ENCODE measurements at places on chromosomes 3 and 15. TPM values are rescaled to one million over a fixed set of nuclear protein-coding genes. Genes with fewer than 3 reads are reported as not detected.

- no peak overlapping the region for H3K27ac ChIP-seq
- H3K27me3 ChIP-seq: no peaks in the 10 kb centered on the region
- no peaks in the 10 kb centered on the region for H3K4me1 ChIP-seq
- no peak for DNase-seq
- peaks cover 2% of the 10 kb centered on the region for H3K36me3 ChIP-seq
Measured at GRCh38 chr3:183775781-183776180, 49.6 kb downstream of the MAP6D1 start.

The LDHAL6B gene
- total RNA-seq: not detected

GRCh38 chr3:190458040-190458439 is 8.3 kb upstream of the TMEM207 start:
- H3K36me3 ChIP-seq: no peaks in the 10 kb centered on the region
- no peaks in the 10 kb centered on the region for H3K4me1 ChIP-seq
- H3K4me3 ChIP-seq: no peak overlapping the region
- H3K27me3 ChIP-seq: no peaks in the 10 kb centered on the region

The MOBP gene
- 0.23 TPM for total RNA-seq

The C3orf80 gene
- total RNA-seq: 1.1 TPM

- no peaks in the 10 kb centered on the region for H3K36me3 ChIP-seq
- H3K27ac ChIP-seq: no peak overlapping the region
- no peak for DNase-seq
- no peak overlapping the region for H3K4me3 ChIP-seq
- no peaks in the 10 kb centered on the region for H3K27me3 ChIP-seq
Measured at GRCh38 chr15:54277834-54278233, 299.6 kb downstream of the UNC13C start.

DNA sequence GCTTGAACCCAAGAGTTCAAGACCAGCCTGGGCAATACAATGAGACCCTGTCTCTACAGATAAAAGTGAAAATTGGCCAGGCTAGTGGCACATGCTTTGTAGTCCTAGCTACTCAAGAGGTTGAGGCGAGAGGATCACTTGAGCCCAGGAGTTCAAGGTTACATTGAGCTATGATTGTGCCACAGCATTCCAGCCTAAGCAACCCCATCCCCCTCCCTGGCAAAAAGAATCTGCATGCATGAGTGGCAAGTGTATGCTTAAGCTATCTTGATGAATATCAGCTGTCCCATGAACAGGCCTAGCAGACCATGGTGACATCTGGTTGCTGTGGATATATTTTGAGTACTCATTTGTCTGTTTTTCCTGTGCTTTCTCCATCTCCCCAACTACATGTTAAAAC is 4.7 kb downstream of the ATRIP start:
- peaks cover 4% of the 10 kb centered on the region for H3K36me3 ChIP-seq
- H3K4me3 ChIP-seq: no peak overlapping the region
- H3K27ac ChIP-seq: no peak overlapping the region
- DNase-seq: no peak

DNA sequence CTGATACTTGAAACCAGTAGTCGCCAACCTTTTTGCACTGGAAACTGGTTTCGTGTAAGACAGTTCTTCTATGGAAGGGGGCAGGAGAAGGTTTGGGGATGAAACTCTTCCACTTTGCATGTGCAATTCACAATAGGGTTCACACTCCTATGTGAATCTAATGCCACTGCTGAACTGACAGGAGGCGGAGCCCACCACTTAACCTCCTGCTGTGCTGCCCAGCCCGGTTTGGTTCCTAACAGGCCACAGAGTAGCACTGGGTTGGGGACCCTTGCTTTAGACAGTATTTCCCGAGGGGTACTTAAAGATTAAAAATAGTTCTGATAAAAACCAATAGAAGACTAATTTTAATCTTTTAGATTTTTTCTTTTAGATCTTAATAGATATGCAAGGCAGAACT is 11.1 kb downstream of the TFG start:
- H3K4me1 ChIP-seq: no peaks in the 10 kb centered on the region
- DNase-seq: no peak
- H3K36me3 ChIP-seq: peaks cover 2% of the 10 kb centered on the region
- H3K27me3 ChIP-seq: no peaks in the 10 kb centered on the region
- H3K27ac ChIP-seq: no peak overlapping the region

- H3K4me3 ChIP-seq: no peak overlapping the region
- no peaks in the 10 kb centered on the region for H3K36me3 ChIP-seq
- no peaks in the 10 kb centered on the region for H3K27me3 ChIP-seq
- H3K4me1 ChIP-seq: peaks cover 2% of the 10 kb centered on the region
- no peak overlapping the region for H3K27ac ChIP-seq
Measured at GRCh38 chr3:36905545-36905944, 39.3 kb downstream of the TRANK1 start.

The AMIGO3 gene
- total RNA-seq: not detected

DNA sequence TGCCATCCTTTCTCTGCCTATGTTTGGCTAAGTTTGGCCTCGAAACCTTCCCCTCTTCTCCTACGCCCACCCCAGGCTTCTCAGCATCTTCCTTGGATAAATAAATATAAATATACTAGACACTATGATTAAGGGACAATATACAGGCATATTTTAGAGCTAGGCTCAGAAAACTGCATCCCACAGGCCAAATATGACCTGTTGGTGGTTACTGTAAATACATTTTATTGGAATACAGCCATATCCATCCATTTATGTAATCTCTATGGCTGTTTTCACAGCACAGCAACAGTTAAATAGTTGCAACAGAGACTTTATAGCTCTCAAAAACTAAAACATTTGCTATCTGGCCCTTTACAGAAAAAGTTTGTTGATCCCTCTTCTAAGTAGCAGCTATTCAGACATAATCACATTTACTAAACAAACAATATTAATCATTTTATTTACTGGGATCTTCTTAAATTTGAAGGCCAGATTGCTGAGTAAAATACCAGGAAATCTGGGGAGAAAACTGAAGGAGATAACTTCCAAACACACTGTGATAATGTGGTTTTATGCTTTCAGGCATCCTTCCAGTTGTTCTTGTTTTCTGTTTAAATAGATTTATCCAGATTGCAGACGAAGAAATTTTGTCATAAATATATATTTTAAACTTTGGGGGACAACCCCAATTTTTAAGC is 269.7 kb upstream of the THRB start:
- H3K4me1 ChIP-seq: no peaks in the 10 kb centered on the region
- H3K27me3 ChIP-seq: no peaks in the 10 kb centered on the region
- H3K27ac ChIP-seq: no peak overlapping the region
- DNase-seq: no peak

- no peaks in the 10 kb centered on the region for H3K36me3 ChIP-seq
- H3K27me3 ChIP-seq: no peaks in the 10 kb centered on the region
Measured at GRCh38 chr3:75781079-75781745, 4.1 kb downstream of the ZNF717 start.

DNA sequence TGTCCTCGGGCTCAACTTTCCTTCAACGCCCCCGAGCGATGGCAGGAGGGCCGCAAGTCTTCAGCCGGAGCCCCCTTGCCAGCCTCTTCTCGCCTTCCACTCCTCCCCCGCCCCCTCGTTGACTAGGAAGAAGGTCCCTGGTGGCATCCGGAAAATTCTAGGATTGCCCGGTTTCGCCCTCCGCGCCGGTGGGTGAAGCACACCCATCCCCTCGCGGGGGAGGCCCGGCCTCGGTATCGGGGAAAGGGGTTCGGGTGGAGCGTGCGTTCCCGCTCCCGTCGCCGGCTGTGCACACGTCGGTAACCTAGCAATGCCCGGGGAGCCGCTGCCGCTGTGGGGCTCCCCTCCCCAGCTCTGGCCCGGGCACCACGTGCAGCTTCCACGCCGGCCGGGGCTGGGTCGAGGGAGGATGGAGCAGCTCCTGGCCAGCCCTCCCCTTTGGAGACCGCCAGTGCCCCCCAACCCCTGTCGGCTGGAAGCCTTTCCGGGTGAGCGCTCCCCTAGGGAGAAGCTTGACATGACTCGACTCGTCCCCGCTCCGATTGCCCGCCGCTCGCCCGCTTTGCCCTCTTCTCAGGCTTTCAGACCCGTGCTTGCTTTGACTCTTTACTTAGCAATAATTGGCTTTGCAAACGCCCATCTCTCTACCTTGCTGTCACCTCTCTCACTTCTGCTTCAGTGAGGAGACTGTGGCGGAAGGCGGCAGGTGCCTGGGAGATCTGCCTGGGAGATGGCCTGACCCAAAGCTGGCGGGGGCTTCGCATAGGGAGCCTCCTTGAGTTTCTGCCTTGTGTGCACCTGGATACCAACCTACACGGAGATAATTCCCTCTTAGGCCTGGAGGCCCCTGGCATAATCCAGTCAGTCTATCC is 1.3 kb downstream of the CACNA1D start:
- H3K36me3 ChIP-seq: no peaks in the 10 kb centered on the region
- peaks cover 1% of the 10 kb centered on the region for H3K4me1 ChIP-seq
- no peak overlapping the region for H3K27ac ChIP-seq

- H3K27me3 ChIP-seq: no peaks in the 10 kb centered on the region
- DNase-seq: no peak
- no peak overlapping the region for H3K4me3 ChIP-seq
Measured at GRCh38 chr3:62323241-62323640, 50.1 kb downstream of the FEZF2 start.

DNA sequence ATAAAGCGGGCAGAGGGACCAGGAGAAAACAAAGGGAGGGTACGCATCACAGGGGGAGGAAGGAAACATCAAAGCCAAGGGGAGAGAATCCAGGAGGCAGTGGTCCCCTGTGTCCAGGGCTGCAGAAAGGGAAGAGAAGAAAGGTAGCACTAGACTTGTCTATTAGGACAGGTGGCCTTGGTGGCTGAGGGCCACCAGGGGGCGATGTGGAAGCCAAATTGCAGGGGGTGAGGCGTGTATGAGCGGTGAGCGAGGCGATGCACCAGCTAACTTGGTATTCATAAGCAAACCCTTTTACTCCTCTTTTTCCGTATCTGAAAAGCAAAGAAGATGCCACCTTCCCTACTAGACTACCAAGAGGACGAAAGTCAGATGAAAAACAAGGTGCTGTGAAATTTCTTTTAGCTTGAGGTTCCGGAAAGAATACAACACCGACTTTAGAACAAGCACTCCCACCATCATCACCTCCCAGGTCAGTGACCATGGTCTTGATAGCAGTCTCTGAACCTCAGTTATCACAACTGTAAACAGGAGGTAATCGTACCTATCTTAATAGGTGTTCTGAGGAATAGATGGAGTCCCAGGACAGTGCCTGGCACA is 654.4 kb upstream of the ADAMTS9 start:
- H3K27ac ChIP-seq: no peak overlapping the region
- no peaks in the 10 kb centered on the region for H3K36me3 ChIP-seq
- no peak overlapping the region for H3K4me3 ChIP-seq
- H3K27me3 ChIP-seq: no peaks in the 10 kb centered on the region
- DNase-seq: no peak

The SCAANT1 gene
- not detected for total RNA-seq

The SFMBT1 gene
- total RNA-seq: 12.6 TPM

DNA sequence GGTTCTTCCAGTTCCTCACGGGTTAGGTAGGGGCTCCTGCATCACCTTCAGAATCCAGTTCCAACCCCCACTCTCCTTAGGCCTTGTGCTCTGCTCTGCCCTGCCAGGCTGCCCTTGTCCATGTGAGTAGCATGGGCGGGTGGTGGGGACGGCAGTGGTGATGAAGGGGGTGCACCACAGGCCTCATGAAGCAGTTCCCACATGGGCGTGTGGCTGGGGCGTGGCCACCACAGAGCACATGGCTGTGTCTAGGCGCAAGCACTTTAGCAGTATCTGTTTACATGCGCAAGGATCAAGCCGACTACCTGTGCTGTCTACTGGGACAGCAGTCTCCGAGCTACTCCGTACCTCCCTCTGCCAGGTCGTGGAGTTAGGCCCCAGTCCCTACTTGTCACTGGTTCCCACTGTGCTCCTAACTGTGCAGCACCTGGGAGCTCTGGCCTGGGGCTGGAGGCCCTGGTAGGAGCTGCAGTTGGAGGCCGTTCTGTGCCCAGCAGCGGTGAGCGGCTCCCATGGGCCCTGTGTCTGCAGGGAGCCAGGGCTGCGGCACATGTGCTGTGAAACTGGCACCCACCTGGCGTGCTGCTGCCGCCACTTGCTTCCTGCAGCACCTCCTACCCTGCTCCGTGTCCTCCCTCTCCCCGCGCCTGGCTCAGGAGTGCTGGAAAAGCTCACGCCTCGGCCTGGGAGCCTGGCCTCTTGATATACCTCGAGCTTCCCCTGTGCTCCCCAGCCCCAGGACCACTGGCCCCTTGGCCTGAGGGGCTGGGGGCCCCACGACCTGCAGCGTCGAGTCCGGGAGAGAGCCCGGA is 53.5 kb downstream of the PLXNA1 start:
- H3K27ac ChIP-seq: no peak overlapping the region
- no peaks in the 10 kb centered on the region for H3K4me1 ChIP-seq
- no peak overlapping the region for H3K4me3 ChIP-seq
- H3K27me3 ChIP-seq: no peaks in the 10 kb centered on the region
- peak; percentile 70 for DNase-seq

- no peaks in the 10 kb centered on the region for H3K27me3 ChIP-seq
- no peak overlapping the region for H3K27ac ChIP-seq
- peaks cover 11% of the 10 kb centered on the region for H3K4me1 ChIP-seq
- peaks cover 3% of the 10 kb centered on the region for H3K36me3 ChIP-seq
- no peak for DNase-seq
- H3K4me3 ChIP-seq: no peak overlapping the region
Measured at GRCh38 chr3:48930590-48930989, 11.9 kb downstream of the ARIH2 start.

DNA sequence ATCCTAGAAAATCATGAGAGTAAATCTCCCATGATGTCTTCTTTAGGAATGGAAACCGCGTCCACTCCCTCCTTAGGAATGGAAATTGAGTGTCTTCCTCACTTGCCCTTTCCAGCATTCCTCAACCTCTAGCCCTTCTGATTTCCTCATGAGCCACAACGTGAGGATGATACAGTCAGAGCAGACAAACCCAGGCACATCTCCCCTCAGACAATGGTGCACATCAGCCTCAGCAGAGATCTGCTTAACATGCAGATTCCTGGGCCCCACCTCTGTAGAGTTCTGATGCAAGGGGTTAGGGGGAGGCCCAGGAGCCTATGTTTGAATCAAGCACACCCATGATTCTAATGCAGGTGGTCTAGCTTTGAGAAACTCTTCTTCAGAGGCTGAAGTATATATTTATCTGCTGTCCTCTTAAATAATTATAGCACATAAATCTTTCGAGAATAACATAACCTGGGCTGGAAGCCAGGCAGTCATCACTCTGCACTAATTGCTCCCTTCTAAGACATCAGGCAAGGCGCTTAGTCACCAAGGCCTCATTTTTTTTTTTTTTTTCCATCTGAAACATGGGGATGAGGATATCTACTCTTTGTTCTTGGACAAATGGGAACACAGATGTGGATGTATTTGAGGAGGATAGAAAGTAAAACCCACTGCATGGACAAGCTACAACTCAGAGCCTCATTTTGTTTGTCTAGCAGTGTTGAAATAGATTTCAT is 81.7 kb downstream of the PRICKLE2 start:
- DNase-seq: no peak
- H3K4me1 ChIP-seq: no peaks in the 10 kb centered on the region
- no peak overlapping the region for H3K27ac ChIP-seq
- H3K36me3 ChIP-seq: peaks cover 4% of the 10 kb centered on the region
- H3K4me3 ChIP-seq: no peak overlapping the region

GRCh38 chr3:37814547-37814946 is 47.1 kb upstream of the CTDSPL start:
- no peak overlapping the region for H3K4me3 ChIP-seq
- no peaks in the 10 kb centered on the region for H3K27me3 ChIP-seq
- no peak for DNase-seq
- no peaks in the 10 kb centered on the region for H3K36me3 ChIP-seq
- H3K4me1 ChIP-seq: peaks cover 8% of the 10 kb centered on the region

- H3K4me3 ChIP-seq: no peak overlapping the region
- H3K4me1 ChIP-seq: no peaks in the 10 kb centered on the region
- H3K27ac ChIP-seq: no peak overlapping the region
- H3K36me3 ChIP-seq: no peaks in the 10 kb centered on the region
Measured at GRCh38 chr15:47194718-47195117, 522.6 kb upstream of the SEMA6D start.

- no peaks in the 10 kb centered on the region for H3K27me3 ChIP-seq
- no peaks in the 10 kb centered on the region for H3K36me3 ChIP-seq
- peak; percentile 81 for DNase-seq
- no peaks in the 10 kb centered on the region for H3K4me1 ChIP-seq
- H3K4me3 ChIP-seq: no peak overlapping the region
Measured at GRCh38 chr3:134427400-134428111, 53.3 kb upstream of the AMOTL2 start.
